ENCODE measurements at places on chromosomes 4 and X.

- no peak for DNase-seq
Observed at GRCh38 chrX:28016823-28017222, 35.6 kb upstream of the DCAF8L1 start.

DNA sequence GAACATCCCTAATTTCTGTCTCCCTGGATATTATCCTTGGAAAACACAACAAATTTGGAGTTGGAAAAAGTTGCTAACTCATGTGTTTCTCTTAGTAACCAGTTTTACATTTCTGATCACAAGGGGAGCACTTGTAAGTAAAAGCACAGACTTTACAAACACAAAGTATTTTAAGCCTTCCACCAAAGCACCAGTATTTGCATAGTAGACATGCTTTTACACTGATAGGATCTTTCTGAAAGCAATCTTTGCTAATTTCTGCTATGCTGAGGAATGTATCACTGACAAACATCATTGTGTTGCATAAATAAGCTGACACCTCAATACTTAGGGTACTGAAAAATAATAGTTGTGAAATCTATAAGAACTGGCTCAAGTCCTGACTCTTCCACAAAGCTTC lies 100.6 kb downstream of the MID1 start:
- no peak for DNase-seq

- no peak for DNase-seq
Observed at GRCh38 chrX:20547611-20548051, 280.9 kb upstream of the RPS6KA3 start.

GRCh38 chrX:138759217-138759943 lies 47.9 kb upstream of the FGF13 start:
- no peak for DNase-seq

GRCh38 chr4:124304941-124305340 lies 407.6 kb downstream of the ANKRD50 start:
- DNase-seq, result no peak

DNA sequence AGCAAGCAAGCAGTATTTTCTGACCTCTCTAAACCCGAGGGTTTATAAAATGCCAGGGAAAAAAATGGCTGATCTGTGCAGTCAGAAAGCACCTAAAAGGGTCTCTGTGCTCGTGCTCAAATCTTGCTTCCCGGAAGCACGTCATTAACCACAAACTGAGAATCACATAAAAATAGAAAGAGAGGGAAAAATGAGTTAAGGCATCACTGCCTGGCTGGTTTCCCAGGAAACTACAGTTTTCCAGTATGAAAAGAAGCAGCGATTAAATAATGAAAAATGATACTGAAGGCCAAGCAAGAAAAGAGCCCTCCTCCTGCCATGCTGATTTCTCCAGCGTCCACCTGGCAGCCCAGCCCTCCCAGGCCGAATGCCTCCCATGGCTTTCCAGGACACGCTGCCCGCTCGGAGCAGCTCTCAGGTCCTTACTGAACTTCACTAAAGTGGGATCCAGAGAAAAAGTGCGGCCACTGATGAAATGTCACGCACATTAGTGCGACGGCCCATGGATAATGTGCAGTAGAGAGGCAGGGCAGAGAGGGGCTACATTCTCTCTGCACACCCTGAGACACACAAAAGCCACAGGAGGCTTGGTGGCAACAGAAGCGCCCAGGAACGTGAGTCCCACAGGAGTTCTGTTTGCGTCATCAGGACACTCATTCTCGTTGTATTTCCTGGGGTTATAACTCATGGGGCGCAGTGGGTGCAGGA lies 80.4 kb downstream of the WFS1 start:
- DNase-seq, result no peak

DNA sequence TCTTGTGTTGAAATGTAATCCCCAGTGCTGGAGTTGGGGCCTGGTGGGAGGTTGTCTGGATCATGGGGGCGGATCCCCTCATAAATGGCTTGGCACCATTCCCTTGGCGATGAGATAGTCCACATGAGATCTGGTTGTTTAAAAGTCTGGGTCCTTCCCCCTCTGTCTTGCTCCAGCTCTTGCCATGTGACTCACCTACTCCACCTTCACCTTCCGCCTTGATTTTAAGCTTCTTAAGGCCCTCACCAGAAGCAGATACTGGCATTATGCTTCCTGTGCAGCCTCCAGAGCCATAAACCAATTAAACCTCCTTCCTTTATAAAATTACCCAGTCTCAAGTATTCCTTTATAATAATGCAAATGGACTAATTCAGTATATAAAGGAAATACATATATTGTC lies 111.5 kb downstream of the NR3C2 start:
- DNase-seq, result no peak

- DNase-seq, result no peak
Observed at GRCh38 chr4:169993531-169993930, 32.7 kb downstream of the MFAP3L start.

DNA sequence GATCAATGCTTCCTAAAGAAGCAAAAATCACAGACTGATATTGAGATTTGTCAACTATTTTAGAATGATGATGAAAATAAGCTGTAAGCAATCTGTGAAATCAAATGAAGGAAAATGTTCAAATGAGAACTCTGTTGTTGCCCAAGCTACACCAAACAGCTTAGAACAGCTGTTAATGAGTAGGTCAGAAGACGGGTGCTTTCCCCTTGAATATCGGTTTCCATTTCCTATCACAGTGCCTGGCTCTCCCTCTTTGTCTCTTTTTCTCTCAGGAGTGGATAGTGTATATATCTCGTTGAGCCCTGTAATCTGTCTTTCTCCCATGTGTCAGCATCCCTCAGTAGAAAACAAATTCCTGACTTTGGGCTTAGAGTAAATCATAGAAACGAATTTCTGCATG lies 1592.9 kb upstream of the TENM3 start:
- DNase-seq, result no peak

DNA sequence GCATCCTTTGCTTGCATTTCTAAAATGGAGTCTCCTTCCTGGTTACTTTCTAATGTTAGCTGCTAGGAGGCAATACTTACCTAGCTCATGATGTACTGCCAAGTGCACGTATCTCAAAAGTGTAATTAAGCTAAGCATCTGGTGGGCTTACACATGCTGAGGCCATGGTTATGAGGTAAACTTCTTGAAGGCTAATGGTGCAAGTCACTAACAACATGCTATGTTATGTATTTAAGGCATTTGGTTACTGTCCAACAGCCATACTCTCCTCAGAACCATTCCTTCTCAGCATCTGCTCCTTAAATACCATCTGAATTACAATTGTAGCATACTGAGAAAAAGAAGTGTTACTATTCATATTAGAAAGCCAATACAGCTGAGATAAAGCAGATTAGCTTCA lies 318.6 kb upstream of the BMP3 start:
- no peak for DNase-seq

DNA sequence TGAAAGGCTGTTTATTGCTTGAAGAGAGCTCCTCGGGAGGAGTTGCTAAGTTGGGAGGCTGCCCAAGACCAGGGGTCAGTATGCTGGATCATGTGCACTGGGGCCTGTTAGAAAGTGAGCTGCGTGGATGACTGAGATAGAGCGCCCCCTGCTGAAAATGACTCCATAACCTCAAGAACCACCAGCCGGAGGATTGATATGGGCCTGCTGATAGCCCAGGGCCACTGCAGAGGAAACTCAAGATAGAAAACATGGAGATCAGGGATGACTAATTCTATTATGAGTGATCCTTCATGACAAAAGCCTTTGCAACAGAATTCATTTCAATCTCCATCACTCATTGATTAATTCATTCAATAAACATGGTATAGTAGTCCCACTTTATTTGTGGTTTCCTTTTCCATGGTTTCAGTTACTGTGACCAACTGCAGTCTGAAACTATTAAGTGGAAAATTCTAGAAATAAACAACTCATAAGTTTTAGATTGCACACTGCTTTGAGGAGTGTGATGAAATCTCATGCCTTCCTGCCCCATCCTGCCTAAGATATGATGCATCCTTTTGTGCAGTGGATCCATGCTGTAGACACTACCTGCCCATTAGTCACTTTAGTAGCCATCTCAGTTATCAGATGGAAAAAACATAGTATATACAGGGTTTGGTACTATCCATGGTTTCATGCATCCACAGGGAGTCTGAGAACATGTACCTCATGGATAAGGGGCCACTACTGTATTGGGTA lies 126.7 kb upstream of the MBNL3 start:
- DNase-seq, result peak; percentile 47

DNA sequence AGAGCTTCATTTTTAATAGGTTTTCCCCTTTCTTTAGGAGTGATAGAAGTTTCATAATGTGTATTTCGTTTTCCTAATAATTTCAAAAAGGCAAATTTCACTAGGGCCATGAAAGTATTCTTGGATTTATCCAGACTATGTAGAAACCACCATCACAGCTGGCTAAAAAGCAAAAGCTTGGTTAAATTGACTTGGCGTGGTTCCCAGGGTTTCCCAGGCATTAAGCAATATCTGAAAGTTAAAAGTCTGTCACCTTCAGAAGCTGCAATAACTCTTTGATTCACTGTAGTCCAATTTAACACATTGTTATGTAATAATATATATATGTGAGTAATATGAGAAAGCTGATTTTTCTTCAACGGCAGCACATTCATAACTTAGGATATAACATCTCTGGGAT lies 38.3 kb downstream of the NDNF start:
- no peak for DNase-seq

- no peak for DNase-seq
Observed at GRCh38 chrX:52082578-52082977, 13.6 kb upstream of the MAGED4B start.

GRCh38 chr4:184280591-184281071 lies 63.0 kb upstream of the ENPP6 start:
- DNase-seq, result peak; percentile 57

DNA sequence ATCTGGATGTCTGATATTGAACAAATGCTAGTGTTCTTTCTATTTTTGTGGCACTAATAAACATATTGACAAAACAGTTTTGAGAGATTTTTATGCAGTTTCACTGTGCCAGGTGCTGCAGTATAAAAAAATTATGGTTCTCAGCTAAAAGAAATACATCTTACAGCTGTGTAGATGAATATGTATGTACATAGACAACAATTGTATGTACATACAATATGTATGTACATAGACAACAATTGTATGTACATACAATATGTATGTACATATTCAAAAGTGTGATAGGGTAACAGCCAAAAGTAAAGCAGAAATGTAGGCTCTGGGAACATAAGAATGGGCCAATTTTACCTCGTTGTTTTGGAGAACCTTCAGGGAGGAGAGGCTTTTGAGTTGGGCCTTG lies 390.0 kb upstream of the RPS6KA3 start:
- DNase-seq, result no peak

DNA sequence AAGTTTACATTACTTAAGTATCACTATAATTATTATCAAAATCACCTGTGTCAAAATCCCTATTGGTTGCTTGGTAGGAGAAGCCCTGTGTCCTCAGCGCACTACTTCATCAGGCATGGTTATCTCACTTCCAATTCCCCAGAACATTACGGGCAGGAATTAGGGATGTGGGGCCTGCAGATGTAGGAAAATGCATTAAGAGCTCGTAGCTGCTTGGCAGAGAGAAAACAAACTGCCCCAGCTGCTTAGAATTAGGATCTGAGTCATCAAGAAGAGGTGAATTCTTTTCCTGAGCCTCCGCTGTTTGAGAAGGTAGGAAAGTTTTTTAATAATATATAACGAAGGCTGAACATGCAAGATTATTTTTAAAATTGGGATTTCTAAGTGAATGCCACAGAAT lies 31.1 kb upstream of the CLNK start:
- no peak for DNase-seq

- DNase-seq, result no peak
Observed at GRCh38 chr4:74095886-74096264, 3.1 kb downstream of the CXCL2 start.

- DNase-seq, result no peak
Observed at GRCh38 chrX:130418740-130419139, 17.0 kb downstream of the RBMX2 start.

- no peak for DNase-seq
Observed at GRCh38 chr4:143186212-143186611, 1.5 kb downstream of the USP38 start.

DNA sequence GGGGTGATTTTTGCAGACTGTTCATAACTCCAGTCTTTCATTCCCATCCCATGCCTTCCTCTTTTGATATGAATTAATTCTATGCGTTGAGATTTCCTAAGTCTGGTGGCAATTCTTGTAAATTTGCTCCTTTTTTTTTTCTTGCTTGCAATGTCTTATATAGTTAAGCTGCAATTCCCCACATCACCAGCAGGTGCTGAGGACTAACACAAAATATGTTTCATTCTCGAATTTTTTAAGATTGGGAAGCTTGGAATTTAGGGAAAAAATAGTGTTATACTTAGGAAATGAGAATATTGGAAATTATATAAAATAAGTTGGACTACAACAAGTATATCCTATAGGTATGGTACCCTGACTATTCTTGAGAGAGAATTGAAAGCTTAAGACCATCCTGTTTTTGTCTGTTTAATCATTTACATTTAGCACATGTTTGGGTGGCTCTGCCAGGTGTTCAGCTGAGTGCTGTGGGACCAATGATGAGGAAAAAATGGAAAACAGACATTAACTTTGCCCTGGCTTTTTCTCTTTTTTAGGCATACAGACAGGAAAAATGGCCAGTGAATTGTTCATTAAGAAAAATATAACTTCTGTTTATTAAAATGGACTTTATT lies 30.2 kb downstream of the AFF2 start:
- peak; percentile 1 for DNase-seq

- DNase-seq, result peak; percentile 55
Observed at GRCh38 chrX:136619899-136620505, 28.0 kb upstream of the CD40LG start.

DNA sequence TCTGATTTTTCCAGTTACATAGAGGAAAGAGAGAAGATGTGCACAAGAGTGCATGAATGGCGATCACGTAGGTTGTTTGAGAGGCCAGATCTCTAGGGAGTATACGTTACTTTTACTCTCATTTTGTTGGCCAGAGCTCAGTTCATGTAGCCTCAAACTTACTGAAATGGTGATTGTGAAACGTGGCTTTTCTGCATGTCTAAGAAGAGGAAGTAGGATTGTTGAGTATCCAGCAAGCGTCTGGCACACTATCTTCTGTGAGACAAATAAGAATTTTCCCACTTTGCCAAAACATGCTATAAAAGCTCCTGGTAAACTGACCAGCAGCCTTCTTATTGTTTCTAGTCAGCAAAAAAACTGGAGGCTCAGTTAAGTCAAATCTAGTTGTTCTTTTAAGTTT lies 264.5 kb upstream of the EMCN start:
- no peak for DNase-seq

- DNase-seq, result no peak
Observed at GRCh38 chr4:88419874-88420273, 37.0 kb upstream of the HERC5 start.

GRCh38 chr4:113260688-113261087 lies 211.2 kb downstream of the ANK2 start:
- DNase-seq, result no peak

GRCh38 chr4:56791316-56791715 lies 30.2 kb downstream of the SPINK2 start:
- DNase-seq, result no peak
